ENCODE measurements at places on chromosomes 4 and X.

DNA sequence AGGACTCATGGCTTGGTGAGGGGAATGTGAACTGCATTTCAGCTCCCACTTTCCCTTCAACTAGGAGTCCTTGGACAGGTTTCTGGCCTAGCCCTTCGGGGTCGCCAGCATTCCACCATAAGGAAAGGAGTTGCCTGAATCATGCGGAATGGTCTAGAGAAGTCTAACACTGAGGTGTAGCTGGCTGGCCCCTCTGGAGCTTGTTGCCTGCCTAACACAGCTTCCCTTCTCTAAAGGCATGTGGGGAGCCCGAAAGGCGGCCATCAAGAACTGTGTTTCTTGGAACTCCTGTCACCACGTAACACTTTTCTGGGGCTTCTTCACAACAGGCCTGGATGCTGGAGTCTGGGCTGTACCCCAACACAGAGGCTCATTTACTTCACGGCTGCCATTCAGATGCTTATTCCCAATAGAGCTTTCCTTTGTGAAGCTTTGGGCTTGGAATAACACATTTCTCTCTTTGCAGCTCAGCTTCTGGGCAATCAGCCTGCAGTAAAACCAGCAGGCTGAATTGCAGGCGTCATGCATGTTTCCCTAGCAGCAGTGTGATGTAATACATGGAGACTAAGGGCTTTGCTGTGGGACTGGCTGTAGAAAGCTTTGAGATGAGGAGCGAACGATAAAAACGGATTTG is 5.4 kb downstream of the GABRQ start:
- DNase-seq, result no peak

GRCh38 chr4:114321366-114321765 is 277.2 kb upstream of the UGT8 start:
- no peak for DNase-seq

DNA sequence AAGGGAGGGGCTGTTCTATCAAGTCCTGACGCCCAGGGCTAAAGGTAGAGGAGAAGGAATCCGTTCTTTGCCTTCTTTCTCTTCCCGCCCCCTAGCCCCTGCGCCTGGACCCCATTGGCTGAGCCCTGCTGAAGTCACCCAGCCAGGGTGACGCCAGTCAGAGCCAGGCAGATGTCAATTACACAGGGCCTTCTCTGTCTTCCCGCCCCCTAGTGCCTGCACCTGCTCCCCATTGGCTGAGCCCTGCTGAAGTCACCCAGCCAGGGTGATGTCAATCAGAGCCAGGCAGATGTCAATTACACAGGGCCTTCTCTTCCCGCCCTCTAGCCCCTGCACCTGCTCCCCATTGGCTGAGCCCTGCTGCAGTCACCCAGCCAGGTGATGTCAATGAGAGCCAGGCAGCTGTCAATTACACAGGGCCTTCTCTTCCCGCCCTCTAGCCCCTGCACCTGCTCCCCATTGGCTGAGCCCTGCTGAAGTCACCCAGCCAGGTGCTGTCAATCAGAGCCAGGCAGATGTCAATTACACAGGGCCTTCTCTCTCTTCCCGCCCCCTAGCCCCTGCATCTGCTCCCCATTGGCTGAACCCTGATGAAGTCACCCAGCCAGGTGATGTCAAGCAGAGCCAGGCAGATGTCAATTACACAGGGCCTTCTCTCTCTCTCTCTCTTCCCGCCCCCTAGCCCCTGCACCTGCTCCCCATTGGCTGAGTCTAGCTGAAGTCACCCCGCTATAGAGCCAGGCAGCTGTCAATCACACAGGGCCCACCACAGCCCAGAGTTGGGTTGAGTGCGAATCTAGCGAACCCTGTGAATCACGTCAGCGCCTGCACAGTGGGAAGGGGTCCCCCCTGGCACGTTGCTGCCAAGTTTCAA is 46.4 kb downstream of the ASMT start:
- DNase-seq, result peak; percentile 99

DNA sequence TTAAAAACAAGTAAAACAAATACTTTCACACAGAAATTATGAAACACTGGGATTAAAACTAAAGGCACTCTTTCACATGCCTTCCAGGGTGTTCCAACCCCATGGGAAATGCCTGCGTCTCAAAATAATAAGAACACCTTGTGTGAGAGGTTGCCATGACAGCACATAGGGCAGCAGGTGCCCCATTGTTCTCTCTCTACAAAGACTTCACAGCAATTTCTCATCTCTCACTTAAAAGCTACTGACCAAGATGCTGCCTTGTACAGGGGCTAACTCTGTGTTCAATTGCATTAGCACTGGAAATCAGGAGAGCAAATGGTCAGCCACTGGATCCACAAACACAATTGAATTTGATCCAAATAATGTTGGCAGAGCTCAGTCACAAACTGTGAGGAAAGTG is 102.5 kb upstream of the GALNTL6 start:
- DNase-seq, result no peak

DNA sequence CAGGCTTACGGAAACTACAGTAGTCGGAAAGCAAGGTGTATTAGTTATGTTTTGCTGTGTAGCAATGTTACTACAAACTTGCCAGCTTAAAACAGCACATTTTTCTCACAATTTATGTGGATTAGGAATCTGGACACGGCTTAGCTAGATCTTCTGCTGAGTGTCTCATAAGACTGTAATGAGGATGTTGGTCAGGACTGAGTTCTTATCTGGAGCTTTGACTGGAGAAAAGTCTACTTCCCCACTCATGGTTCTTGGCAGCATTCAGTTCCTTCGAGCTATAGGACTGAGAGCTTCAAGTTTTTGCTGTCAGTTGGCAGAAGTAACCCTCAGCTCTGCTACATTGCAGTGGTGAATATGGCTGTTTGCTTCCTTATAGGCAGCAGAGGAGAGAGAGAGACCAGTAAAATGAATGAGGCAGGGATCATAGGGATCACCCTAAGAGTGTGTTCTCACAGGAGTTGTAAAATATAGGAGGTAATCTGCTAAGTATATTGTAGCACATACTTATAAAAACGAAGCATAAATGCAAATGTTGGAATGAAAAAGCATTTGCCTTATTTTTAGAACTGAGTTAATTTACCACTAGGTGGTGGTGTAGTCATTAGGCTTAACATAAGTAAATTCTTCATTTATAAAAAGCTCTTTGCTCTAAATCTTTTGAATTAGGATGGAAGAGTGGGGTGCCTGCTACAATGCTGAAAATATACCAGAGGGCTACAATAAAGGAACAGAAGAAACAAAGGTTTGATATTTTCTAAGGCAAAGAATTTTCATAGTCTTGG is 38.6 kb downstream of the ALG13 start:
- no peak for DNase-seq

DNA sequence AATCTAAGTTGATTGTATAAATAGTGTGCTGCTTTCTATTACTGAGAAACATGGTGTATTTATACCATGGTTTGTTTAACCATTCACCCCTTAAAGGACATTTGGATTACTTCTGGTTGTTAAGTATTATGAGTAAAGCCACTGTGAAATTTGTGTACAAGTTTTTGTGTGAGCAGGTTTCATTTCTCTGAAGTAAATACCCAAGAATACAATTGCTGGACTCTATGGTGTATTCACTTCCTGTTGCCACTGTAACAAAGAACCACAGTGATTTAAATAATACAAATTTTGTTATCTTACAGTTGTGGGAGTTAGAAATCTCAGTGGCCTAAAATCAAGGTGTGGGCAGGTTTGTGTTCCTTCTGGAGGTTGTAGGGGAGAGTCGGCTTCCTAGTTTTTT is 869.6 kb downstream of the CCSER1 start:
- no peak for DNase-seq

DNA sequence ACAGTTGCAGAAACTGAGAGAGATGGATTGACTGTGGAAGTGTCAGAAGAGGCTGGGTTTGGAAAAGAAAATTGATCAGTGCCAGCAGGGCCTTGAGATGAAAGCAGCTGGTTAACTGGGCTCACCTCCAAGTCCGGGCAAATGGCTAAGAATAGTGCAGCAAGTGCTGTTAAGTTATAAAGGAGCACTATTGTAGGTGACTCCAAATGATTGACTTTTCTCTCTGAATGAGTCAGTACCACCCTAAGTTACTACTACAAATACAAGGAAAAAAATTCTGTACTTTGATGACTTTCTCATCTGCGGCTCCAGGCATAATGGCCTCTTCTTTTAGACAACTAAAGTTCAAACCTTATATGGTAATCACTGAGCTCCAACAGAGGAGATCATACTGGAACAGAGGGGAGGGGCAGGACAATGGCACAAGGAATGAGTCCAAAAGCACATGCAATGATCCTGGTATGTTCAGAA is 733.4 kb upstream of the INTU start:
- DNase-seq, result no peak

DNA sequence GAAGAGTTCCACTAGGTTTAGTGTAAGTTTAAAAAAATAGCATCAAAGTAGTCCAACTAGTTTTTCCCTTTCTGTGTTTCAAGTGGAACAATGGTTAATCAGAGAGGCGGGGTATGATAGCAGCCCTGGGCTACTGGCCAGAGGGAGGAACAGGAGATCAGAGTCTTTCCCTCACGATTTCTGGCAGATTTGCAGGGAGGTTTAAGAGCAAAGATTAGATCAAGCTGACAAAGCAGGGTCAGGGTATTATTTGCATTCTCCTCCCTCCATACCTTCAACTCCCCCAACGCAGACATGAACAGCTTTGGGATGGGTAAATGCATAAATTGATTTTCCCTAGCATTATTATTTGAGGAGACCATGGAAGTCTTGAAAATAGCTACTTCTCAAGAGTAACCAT is 277.6 kb upstream of the DIAPH2 start:
- peak; percentile 79 for DNase-seq

GRCh38 chr4:136121426-136121825 is 1410.9 kb downstream of the PCDH18 start:
- DNase-seq, result no peak

DNA sequence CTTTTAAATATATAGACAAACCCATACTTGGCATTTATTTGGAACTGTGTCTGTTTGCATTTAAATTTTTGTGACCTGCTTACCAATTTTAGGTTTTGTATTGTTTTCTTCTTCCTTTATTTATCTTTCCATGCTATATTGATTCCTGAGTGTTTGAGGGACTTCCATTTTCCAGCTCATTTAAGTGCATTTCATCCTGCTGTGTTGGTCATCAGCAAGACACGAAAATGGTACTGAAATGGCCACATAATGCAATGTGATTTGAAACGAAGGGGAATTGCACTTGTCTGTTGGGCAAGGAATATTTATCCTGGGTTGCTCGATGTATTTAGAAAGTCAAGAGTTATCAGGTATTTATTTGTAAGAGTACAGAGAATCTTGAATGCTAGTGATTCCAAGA is 524.3 kb upstream of the MAGEB2 start:
- DNase-seq, result no peak

DNA sequence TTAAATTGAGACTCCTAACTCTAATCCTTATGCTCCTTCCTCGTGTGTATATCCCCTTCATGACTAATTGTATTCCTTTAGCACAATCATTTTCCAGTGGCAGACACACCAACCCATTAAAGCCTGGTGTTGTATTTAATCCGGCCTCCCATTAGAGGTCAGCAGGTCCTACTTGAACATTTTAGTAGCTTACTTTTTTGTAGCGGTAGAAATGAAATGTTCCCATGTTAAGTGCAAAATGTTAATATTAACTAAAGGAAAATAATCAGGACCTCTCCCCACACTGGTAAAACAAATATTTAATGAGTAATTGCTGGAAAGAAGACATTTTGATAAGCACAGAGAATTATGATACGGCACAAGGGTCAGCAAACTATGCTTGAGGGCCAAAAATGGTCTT is 3.4 kb downstream of the RAB33B start:
- no peak for DNase-seq

GRCh38 chr4:151322570-151322969 is 2.8 kb downstream of the SH3D19 start:
- DNase-seq, result no peak

- DNase-seq, result no peak
These were observed 133.0 kb downstream of the SNCA start for GRCh38 chr4:89703829-89704590.

- DNase-seq, result no peak
These were observed 32.4 kb upstream of the RHOH start for GRCh38 chr4:40164459-40164858.

- peak; percentile 94 for DNase-seq
These were observed 1.2 kb downstream of the PROM1 start for GRCh38 chr4:16082426-16083240.

- DNase-seq, result peak; percentile 94
These were observed 348.5 kb downstream of the MID1IP1 start for GRCh38 chrX:39149761-39150160.

DNA sequence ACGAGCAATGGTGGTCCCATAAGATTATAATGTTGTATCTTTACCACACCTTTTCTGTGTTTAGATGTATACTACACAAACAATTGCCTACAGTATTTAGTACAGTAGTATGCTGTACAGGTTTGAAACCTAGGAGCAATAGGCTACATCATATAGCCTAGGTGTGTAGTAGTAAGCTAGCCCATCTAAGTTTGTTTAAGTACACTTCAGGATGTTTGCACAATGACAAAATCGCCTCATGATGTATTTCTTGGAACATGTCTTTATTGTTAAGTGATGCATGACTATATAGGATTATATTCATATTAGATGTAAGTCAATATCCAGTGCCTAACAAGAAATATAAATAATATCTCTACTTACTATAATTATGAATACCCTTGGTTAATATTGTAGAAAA is 104.6 kb downstream of the SLC10A6 start:
- DNase-seq, result no peak

DNA sequence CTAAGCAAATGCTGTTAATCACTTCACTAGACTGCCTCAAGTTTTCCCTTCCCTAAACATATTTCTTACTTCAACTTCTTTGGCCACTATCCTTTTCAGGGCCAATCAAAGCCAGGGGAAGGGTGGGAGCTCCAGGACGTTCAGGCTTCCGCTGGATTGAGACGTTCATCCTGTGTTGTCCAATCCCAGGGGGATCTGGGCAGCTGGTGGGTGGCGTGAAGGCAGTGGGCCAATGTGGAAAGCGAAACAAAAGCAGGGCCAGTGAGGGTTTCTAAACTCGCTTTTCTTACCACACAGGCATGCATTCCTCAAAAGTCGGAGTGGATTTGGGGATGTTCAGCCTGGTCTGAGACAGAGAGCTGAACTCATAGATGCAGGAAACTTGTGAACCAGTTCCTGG is 7.6 kb downstream of the CXCL13 start:
- no peak for DNase-seq

GRCh38 chr4:105122350-105122749 is 24.3 kb upstream of the TET2 start:
- peak; percentile 81 for DNase-seq

All from ELF-1 (cell line).